ENCODE measurements at places on chromosomes 5 and 9.
A peak's percentile ranks its signal among the peaks of the same experiment; 100 is the strongest.

DNA sequence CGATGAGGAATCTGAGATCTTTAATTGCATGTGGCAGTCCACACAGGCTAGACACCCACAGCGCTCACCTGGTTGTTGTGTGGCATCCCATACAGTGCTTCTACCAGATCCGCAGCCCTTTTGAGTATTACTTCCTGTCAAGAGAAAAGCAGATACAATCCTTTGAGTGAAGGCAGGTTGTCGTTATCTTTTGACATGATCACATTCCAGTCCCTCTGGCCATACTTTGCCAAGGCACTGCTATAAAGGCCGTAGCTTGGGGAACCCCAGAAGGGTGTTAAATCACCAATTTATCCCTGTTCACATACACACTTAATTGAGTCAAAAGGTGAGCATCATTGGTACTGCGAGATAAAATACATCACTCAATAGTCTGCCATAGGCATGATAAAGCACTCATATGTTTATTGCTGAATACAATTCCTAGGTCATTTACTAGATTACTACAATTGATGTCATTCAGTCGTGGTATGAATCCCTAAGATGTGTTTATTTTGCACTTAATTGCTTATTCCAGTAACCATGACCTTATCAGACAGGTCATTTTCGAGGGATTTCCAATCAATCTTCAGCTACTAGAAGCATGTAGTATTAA is 385.6 kb downstream of the EBF1 start:
- no peak for DNase-seq

DNA sequence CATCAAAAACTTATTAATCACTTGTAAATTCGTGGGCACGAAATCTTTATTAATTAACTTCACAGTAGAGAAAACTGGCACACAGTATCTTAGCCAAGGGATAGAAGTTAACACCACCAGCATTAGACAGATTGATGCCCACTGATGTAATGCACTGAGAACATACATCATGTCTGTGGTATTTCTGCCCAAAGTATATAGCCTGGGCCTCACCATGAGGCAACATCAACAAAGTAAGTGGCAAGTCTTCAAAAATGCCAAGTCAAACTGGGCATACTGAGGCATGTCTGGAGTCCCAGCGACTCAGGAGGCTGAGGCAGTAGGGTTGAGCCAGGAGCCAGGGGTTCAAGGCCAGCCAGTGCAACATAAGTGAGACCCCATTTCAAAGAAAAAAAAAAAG is 79.5 kb downstream of the GLIS3 start:
- no peak for DNase-seq

DNA sequence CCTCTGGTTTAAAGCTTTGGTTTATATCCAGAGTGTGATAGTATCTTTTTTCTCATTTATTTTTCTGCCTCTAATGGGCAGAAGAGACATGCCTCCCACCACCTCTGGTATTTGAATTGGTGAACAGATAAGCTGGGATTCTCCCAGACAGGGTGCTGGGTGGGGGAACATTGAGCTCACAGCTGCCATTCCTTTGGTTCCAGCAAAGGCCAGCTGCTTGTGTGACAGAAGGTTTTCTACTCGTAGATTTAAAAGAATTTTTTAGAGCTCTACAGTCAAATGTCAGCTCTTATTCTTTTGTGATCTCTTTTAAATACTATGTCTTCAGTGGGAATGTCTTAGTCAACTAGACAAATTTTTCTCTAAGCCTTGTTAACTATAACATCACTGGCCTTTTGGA is 54.7 kb upstream of the ADAMTS16 start:
- DNase-seq, result no peak

- peak; percentile 43 for DNase-seq
These were observed 12.1 kb downstream of the PIK3R1 start for GRCh38 chr5:68227532-68228160.

- no peak for DNase-seq
These were observed 64.7 kb downstream of the ERMP1 start for GRCh38 chr9:5767968-5768932.

DNA sequence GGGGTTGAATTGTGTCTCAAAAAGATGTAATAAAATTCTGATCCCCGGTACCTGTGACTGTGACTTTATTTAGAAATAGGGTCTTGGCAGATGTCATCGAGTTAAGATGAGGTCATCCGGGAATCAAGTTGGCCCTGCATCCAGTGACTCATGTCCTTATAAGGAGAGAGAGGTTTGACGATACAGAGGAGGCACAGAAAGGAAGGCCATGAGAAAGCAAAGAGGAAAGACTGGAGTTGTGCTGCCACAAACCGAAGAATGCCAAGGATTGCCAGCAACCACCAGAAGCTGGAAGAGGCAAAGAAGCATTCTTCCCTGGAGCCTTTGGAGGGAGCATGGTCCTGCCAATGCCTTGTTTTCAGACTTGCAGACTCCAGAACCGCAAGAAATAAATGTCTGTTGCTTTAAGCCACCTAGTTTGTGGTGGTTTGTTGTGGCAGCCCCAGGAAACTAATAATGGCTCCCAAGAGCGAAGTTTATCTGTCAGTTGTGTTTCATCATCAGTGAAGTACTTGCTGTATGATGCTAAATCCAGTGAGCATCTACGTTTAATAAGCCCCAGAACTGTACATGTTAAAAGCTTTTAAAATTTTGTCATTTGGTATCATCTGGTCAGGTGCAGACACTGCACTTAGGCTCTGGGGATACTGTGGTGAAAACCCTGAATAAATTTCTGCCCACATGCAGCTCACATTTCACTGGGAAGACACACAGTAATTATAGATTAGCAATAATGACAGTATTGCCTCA is 114.8 kb downstream of the TLE4 start:
- DNase-seq, result no peak

- DNase-seq, result no peak
These were observed 20.2 kb downstream of the SEC16A start for GRCh38 chr9:136462664-136463063.
